ENCODE measurements at places on chromosomes 7 and 10. TPM values are rescaled to one million over a fixed set of nuclear protein-coding genes. Genes with fewer than 3 reads are reported as not detected.

Gene DGKB
- total RNA-seq, result not detected

Gene ITIH5
- total RNA-seq, result not detected

Gene TPK1
- total RNA-seq, result 17.1 TPM

Gene SFTPA1
- total RNA-seq, result not detected

Gene UCN3
- total RNA-seq, result not detected

Gene MYO1G
- total RNA-seq, result 155 TPM

Gene SLC13A4
- total RNA-seq, result not detected

Gene WNT2
- total RNA-seq, result not detected

Gene GRID2IP
- 0.39 TPM for total RNA-seq

Gene CFAP43
- not detected for total RNA-seq

Gene HOXA2
- not detected for total RNA-seq

Gene GATA3
- total RNA-seq, result 141 TPM
